Stimulated activated CD4-positive, alpha-beta T cell treated with anti-CD3 and anti-CD28 coated beads, Interleukin-1b, Interleukin-23, amount 100 ng/mL, for 1 hour (primary cell): ENCODE measurements at places on chromosomes 6 and 20.

- no peak for DNase-seq
Measured at GRCh38 chr6:143253586-143253985, 192.9 kb downstream of the AIG1 start.

- DNase-seq = no peak
Measured at GRCh38 chr6:156974830-156975261, 197.7 kb downstream of the ARID1B start.

DNA sequence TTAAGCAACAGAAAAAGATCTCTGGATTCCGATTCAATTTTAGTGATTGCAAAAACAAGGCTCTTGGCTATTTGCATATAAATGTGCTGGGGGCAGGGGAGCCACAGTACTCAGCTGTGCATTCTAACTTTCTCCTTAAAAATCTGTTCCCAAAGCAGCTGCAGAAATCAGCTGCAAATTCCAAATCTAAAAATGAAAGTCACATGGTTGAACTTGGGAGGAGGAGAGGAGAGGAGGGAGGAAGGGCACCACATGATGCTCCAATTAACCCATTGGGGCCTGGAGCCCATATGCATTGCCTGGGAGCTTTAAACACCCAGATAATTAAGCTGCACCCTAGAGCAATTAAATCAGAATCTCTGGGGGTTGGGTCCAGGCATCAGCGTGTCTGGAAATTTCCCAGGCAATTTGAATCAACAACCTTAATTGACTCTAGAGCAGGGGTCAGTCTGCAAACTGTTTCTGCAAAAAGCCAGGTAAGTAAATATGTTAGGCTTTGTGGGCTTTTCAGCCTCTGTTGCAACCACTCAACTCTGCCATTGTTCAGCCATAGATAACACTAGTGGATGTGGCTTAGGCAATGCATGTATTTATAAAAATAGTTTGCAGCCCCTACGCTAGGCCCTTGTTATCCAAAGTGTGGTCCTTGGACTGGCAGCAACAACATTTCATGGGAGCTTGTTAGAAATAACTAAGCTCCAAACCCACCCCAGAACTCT lies 508.1 kb downstream of the KIF16B start:
- DNase-seq = no peak

DNA sequence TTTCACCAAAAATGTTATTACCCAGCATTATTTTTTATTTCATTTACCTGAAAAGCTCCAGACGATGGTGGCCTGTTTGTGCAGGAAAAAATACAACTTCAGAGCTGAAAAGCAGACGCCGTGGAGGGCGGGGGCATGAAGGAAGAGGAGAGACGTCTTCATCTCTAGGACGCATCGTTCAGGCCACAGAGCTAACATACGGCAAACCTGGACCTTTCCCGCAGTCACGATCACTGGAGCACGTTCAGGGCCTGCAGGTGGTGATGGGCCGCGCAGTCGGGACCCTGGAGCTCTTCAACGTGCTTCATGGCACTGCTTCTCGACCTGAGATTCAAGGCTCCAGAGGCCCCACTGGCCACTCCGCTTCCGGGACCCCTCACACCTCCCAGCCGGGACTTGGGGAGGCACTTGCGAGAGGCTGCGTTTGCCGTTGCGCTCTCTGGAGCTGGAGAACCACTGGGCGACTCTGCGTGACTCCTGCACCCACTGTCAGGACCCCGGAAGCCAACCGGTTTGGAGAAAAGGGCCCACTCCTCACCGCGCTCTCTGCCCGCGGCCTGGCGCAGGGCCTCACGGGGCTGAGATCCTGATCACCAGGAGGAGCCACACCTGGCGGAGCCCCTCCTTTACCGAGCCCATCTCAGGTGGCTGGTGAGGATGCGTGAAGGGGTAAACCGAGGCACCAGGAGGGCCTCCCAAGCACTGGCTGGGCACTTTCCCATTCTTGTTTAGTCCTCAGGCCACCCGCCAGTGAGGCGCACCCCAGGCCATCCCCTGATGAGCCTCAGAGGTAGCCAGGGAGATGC lies 164.4 kb upstream of the AFDN start:
- DNase-seq = no peak

DNA sequence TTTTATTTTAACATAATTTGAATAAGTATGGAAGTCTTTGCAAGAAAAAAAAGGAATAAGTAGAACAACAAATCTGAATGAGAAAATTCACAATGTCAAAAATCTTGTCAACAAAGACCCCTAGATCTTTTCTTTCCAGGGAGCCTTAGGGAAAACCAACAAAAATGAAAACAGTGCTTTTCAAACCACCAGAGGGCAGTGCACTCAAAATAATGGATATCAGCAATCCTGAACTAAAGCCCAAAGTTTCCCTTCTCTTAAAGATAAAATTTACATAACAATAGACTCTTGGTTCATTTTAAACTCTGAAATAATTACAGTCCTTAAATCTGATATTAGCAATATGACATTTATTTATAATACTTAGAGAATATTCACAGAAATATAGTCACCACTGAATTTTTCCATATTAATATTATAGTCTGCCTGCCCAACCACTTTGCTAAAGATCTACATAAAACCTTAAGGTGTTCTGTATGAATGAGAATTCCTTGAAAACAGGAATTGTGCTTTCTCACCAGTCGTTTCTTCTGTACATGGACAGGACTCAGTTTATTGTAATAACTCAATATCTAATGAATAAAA lies 105.3 kb upstream of the BMP5 start:
- DNase-seq = no peak

DNA sequence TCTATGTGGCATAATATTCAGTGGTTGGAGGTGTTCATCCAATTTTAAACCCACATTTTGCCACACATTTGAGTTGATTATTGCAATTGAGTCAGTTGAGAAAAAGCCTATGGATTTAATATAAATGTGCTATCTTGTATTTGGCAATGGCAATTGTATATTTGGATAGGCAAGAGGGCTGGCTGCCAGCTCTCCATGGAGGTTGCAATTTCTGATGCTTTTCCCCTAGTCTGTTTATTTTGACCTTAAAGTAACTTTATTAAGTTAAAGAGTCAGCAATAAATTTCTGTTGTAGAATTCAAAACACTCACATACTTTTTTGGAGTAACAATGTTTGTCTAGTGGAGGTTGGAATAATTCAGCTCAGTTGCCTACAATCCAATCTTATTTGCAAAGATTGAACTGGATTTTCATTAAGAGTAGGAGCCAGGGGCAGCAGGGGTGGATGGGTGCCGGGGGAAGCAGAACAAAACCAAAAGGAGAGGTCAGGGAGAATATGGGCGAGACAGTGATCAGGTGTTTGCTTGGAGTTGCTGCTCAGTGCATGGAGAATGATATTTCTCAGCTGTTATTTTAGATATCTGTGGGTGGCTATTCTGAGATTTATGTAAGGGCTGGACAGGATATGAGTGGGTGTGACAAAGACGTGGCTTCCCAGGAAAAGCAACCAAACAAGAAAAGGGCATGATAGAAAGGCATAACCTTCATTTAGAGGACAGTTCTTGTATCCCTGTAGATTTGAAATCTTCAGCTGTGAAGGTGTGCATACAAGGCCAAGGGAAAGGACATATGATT lies 163.0 kb downstream of the HDGFL1 start:
- DNase-seq = no peak

DNA sequence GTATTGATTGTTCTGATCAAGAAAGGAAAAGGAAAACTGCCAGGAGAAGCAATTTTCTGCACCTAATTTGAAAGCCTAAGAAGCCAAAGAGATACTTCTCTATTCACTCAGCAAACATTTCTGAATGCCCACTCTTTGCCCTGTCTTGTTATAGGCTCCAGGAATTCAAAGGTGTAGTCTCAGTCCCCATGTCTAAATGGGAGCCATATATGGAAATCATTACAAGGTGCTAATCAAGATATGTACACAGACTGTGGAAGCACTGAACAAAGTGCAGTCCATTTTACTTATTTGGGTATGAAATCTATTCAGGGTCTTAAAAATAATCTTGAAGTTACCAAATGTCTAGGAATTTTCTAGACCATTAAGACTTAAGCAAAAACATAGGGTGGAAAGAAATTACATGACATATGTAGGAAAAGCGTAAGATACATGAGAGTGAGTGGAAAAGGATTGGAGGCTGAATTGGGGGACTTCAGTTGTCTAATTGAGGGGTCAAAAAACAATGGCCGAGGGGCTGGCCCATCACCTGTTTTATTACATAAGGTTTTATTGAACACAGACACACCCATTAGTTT lies 39.0 kb upstream of the ASCC3 start:
- no peak for DNase-seq

DNA sequence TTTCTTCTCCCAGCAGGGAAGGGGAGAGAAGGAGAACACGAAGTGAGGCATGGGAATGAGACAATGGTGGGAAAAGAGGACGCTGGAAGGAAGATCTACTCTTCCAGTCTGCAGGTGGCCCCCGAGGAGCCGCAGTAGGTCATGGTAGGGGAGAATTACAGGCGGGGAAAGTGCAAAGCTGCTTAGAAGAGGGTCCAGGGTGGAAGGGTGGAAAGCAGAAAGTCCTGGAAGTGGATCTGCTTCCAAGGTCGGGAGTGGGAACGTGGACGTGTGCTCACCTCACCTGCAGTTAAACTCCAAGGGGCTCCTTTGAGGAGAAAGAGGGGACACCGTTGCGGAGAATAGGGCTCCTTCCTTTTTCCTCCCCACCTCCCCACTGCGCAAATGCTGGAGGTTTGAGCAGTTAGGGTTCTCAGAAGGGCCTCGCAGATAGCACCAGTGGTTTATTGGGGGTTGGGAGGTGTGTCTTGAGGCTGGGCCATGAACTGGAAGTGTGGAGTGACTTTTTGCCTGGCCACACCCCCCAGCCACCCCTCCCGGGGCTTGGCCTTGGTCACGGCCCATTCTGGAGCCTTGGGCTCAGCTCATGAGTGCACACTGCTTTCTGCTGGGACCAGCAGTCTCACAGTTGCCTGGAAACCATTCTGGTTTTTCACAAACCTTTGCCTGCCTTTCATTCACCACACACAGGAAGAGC lies 100.4 kb upstream of the MLN start:
- DNase-seq = peak; percentile 18

DNA sequence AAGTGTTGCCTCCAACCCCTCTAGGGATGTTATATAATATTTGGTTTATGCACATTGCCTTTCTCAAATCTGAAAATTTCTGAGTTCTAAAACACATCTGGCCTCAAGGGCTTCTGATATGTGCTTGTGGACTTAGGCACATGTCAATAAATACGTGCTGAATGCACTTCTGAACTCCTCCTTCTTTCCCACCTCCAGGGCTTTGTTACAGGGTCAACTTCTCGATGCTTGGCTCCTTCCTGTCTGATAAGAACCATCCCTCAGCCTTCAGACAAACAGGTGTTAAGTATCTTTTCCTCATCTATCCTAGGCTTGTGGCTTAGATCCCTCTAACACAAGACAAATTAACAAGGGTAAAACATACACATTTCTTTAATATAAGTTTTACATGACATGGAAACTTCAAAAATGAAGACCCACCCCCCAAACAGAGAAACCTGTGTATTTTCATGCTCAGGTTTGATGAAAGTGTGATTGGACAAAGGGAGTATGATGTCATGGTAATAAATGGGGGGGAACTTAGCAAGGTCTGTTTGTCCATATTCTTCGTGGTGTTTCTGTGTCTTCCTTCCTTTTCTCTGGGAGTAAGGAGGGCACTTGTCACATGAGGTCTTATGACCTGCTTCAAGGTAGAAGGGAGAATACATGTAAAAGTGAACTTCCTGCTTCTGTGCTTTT lies 326.9 kb downstream of the CD83 start:
- no peak for DNase-seq

GRCh38 chr6:55277646-55278045 lies 49.6 kb upstream of the GFRAL start:
- DNase-seq = no peak

DNA sequence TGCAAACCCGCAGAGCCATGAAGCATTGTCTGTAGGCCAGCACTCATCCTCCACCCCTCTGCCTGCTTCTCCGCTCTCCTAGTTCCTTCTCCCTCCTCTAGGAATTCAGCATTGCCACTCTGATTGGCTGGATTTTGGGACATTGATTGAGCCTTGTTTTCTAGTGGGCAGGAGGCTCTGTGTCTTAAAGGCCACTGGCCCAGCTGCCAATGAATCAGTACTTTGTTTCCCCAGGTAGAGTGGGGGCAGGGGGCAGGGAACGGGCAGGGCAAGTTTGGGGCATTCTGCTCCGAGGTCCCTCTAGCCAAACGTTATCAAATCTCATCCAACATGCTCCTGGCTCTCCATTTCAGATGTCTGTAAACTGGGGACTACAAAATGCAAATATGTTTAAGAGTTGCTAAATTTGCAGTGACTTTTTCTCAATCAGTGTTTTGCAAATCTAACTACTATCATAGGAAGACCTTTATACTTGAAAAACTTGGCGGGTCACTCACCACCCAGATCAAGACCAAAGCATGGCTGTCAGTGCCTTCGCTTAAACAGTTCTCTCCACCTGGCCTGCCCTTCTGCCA lies 10.4 kb upstream of the BPI start:
- DNase-seq = no peak

- DNase-seq = no peak
Measured at GRCh38 chr6:136961848-136962247, 39.7 kb downstream of the SLC35D3 start.

- no peak for DNase-seq
Measured at GRCh38 chr20:56900252-56900651, 271.1 kb downstream of the TFAP2C start.

DNA sequence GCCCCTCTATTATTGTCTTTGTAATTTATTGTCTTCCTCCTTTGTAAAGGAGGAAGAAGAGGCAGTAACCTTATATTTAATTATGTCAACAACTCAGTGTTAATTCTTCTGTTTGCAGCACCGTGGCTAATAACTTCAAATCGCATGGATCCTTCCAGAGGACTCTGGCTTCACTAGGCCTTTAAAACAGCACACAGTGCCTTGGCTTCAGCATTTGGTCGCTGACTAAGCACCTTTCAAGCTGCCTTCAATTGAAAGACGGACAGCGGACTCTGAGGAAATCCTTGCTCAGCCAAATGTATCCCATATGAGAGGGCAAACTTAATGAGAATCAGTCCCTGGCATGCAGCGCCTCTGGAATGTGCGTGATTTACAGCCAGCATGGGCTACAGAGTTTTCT lies 64.2 kb downstream of the SGK1 start:
- DNase-seq = no peak
